ENCODE measurements at places on chromosomes 12 and 14. TPM values are rescaled to one million over a fixed set of nuclear protein-coding genes. Genes with fewer than 3 reads are reported as not detected.

DNA sequence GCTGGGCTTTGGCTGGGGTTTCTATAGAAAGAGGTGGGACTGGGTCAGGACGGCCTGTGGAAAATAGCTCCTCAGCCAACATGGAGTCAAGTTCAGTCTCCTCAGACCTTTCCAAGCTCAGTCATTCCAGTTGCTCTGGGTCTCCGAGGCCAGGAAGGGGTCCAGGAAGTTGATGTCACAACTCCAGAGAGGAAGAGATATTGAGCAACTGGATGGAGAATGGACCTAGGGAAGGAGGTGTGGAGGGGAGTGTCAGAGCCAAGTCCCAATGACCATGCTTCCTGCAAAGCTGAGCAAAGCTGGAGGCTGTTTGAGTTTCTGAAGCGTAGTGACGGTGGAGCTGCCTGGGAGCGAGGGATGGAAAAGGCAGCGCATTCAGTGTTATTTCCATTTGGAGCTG, 86.1 kb downstream of the SLC24A4 start:
- no peak for DNase-seq

GRCh38 chr12:102951841-102952240, 5.6 kb upstream of the ASCL1 start:
- DNase-seq = no peak

GRCh38 chr12:120839503-120839902, 64.7 kb downstream of the SPPL3 start:
- no peak for DNase-seq

- no peak for DNase-seq
Observed at GRCh38 chr14:23861666-23862065, 91.9 kb upstream of the DHRS4 start.

DNA sequence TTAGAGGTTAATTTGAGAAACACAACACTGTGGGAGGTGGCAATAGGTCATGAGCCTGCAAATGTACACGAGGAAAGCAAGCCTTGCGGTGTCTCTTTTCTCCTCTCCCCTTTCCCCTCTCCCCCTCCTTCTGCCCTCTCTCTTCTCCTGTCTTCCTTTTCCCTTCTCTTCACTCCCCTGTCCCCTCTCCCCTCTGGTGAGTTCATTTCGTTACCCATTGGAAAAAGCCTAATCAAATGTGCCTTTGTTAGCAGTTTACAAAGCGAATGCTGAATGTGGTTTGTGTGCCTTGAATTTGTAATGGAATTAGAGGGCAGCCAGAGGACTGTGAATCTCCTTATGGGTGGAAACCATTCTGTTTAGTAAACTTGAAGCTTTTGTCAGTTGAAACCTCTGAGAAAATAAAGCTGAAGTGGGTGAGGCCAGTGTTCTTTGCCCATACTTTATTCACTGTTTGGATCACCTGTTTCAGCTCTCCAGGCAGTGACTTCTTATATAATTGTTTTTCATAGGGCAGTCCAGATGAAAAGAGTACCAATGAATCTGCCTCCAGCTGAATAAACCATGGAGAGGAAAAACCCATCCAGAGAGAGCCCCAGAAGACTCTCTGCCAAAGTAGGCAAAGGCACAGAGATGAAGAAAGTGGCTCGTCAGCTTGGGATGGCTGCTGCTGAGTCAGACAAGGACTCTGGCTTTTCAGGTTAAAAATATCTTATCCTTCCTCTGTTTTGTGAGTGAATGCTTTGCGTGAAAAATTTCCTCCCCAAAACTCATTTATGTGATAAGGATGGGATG, 7.3 kb downstream of the CIPC start:
- no peak for DNase-seq

DNA sequence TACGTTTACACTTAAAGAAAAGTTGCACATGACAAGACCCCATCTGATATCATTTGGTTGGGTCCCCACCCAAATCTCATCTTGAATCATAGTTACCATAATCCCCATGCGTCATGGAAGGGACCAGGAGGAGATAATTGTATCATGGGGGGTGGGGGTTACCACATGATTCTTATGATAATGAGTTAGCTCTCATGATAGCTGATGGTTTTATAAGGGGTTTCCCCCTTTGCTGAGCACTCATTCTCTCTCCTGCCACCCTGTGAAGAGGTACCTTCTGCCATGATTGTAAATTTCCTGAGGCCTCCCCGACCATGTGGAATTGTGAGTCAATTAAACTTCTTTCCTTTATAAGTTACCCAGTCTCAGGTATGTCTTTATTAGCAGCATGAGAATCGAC, 60.3 kb downstream of the PHLDA1 start:
- DNase-seq = no peak

DNA sequence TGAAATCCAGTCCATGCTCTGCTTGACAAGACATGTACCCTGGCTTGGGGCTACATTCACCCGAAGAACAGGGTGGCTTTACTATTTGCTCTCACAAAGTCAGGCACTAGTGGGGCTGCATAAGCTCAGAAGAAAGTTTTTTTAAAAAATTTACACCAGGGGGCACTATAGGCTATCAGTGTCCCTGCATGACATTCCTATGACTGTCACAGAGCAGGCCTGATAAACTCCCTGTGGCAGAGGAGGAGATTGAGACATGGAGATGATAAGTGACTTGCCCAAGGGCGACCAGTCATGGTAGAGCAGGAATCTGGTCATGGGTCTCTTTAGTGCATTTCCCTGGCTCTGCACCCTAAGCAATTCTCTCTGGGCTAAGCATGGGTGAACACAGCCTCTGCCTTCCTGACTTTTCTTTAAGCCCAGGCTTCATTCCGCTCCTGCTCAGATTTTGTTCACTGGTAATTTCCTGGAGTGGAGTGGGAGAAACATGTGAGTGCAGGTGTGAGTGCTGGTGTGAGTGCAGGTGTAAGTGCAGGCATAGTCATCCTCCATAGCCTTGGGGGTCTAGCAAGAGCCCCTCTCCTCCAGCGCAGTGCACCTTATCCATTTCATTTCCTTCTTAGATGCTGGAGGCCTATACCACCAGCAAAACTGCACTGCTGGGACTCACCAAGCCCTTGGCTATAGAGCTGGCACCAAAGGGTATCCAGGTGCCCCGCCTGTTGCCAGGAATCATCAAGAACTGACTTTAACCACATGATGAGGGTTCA, 91.6 kb downstream of the DHRS2 start:
- DNase-seq = no peak

- no peak for DNase-seq
Observed at GRCh38 chr12:79168687-79169086, 304.1 kb downstream of the SYT1 start.

DNA sequence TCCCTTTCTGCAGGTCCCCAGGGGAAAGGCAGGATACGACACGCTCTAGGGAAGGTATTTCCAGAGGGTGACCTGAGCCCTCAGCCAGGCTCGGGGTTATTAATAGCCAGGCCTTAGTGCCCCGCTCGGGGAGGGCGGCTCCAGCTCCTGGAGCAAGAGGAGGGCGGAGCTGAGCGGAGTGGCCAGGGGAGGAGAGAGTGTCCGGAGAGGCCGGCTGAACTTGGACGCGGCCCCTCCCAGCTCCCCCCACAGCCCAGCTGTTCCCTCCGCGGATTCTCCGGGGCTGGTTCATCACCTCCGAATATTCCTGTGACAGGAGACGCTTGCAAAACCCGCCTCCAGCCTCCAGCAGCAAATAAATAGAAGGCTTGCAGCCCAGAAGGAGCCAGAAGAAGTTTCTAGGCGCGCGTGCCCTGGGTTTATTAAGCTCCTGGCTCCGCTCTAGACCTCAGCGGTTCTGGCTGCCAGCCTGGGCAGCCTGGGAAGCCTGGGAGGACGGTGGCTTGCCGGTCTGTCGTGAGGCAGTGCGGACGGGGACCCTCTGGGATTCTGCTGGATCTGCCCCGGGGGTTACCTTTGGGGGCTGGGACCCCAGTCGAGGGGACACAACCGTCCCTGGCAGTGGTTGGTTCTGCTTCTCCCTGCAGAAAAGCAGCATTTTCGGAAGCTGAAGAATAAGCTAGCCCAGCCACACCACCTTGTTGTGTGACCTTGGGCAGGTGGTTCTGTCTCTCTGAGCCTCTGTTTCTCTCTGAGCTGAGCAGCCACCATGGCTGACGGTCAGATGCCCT, at the start of gene HSPB8:
Gene HSPB8, plus strand, starts transcription at position 388 of the 791 bp plus-strand sequence. Its CDS starts 382 bp downstream, at position 770.
- DNase-seq = peak; percentile 57

DNA sequence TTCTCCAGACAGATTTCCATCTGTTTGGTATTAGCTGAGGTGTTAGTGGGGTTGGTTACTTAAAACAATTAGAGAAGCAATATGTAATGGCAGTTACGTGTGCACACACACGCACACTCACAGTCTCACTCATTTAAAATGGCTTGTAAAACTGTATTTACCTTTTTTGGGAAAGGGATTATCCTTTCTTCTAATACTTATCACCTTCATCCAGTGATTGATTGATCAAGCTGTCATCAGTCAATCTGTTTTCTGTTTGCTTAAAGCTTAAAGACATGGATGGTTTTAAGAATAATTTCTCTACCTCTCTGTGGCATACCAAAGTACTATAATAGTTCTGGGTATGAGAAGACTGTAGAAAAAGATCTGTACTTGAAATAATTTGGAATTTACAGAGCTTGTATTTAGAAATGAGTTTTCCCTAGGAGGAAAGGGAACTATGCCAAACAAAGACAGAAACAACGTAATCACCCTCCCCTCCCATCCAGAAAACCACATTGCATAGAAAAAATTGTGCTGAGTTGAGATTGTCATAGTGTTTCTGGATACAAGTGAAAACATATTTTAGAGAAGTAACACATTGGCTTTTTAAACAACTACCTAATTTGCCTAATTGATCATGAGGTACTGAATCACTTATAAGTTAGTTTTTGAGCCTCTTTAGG, 455.8 kb downstream of the PCNX1 start:
- DNase-seq = no peak

GRCh38 chr12:70796989-70797388, 123.5 kb downstream of the PTPRR start:
- no peak for DNase-seq

GRCh38 chr12:104536841-104537240, 80.1 kb downstream of the CHST11 start:
- no peak for DNase-seq

- DNase-seq = no peak
Observed at GRCh38 chr12:67966560-67966959, 22.7 kb upstream of the IFNG-AS1 start.

DNA sequence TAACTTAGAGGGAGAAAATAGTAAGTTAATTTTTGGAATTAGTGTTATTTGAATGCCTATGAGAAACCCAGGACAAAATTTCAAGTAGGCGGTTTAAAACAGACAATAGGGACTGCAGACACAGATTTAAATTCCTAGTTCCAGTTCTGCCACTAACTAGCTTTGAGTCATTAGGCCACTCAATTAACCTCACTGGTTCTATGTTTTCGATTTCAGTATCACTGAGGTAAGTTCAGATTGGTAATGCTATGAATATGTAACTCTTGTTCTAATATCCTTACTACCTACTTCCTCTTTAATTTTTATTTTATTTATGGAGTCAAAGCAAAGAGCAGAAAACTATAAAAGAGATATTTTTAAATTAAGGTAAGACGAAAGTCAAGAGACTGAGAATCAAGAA, 52.6 kb downstream of the GALC start:
- no peak for DNase-seq

- DNase-seq = no peak
Observed at GRCh38 chr12:103114296-103115055, 157.0 kb downstream of the ASCL1 start.

- DNase-seq = no peak
Observed at GRCh38 chr14:24162093-24162492, 1.0 kb downstream of the IRF9 start.

GRCh38 chr12:45292486-45293195, 76.7 kb downstream of the ANO6 start:
- no peak for DNase-seq

DNA sequence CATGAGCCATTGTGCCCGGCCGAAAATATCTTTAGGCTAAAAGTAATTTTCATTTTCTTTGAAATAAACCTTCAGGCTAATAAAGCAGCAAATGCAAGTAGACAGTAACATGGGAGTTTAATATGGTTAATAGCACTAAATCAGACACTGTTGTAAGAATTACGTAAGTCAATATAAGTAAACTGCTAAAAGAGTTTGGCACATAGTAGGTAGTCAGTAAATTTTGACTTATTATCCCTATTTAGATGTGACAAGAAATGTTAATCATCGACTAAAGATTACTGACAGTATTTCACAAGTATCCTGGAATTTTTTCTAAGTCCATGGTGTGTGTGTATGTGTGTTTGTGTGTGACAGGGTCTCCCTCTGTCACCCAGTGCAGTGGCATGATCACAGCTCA, 3.9 kb downstream of the PPP4R3A start:
- DNase-seq = no peak

DNA sequence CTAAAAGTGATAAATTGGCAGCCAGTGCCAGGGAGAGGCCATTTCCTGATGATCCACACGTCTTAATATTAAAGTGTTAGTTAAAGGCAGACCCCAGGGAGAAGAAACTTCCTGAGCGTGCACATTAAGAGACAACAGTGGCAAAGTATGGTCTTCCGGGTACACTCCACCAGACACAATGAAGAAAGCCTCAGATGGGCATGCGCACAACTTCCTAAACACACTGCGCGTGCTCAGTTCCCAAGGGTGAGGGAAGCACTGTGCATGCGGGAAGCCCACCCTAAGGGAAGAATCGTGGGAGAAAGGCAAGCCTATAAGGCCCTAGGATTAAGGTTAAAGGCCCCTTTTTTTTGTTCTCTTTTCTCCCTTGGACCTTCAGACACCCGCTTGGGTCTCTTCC, 140.7 kb upstream of the CDKN3 start:
- no peak for DNase-seq

DNA sequence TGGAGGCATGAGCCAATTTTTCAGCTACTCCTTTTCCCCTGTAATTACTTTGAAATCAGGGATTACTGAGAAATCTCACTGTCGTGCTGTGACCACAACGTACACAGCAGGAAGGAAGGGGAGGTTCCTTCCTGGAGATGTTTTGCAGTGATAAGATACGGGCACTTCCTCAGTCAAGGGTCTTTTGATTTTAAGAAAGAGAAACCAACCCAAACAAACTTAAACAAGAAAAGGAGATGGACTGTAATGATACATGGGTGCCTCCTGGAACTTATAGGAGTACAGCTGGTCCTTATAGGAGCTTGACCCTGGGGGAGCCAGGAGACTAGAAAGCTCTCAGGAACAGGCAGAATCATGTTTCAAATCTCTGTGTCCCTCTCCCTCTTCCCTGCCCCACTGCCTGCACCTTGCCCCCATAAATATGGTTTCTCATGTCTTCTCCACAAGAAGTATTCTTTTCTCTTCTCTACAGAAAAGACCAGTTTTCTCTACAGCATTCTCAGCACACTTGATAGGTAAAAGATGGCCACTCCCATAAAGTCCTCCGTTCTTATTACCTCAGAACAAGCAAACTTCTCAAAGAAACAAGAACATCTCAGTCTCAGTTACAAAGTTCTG, 281.1 kb upstream of the AMIGO2 start:
- no peak for DNase-seq

- DNase-seq = peak; percentile 2
Observed at GRCh38 chr14:74508844-74509428, 15.4 kb downstream of the ISCA2 start.

GRCh38 chr12:94182986-94183707, 34.8 kb downstream of the PLXNC1 start:
- DNase-seq = no peak

Gene RAPGEF3
- 24.2 TPM for total RNA-seq

Gene GMPR2
- total RNA-seq = 53.6 TPM

Gene CCDC175
- total RNA-seq = not detected

Gene EFS
- total RNA-seq = 7.2 TPM

Gene CD63
- total RNA-seq = 1,401 TPM

Gene HOXC9
- total RNA-seq = 0.44 TPM

Gene HCAR2
- 5.5 TPM for total RNA-seq

Gene KRT7
- total RNA-seq = 2.5 TPM

Gene CCDC177
- not detected for total RNA-seq

All from omental fat pad (tissue), 4 donors.